Heart right ventricle (tissue), 16 donors: ENCODE measurements at places on chromosomes 11 and 22.

- DNase-seq: no peak
- no peaks in the 10 kb centered on the region for H3K36me3 ChIP-seq
- H3K27ac ChIP-seq: peak overlapping the region; percentile 61
Observed at GRCh38 chr11:9253086-9253485, 12.1 kb downstream of the DENND5A start.

GRCh38 chr11:2482204-2482603, 37.4 kb downstream of the KCNQ1 start:
- H3K4me3 ChIP-seq: no peak overlapping the region
- peaks cover 26% of the 10 kb centered on the region for H3K4me1 ChIP-seq
- no peak overlapping the region for H3K27ac ChIP-seq
- no peaks in the 10 kb centered on the region for H3K36me3 ChIP-seq
- no peaks in the 10 kb centered on the region for H3K27me3 ChIP-seq

GRCh38 chr11:853682-854448, 11.2 kb downstream of the TSPAN4 start:
- H3K27me3 ChIP-seq: no peaks in the 10 kb centered on the region
- DNase-seq: no peak
- H3K4me3 ChIP-seq: no peak overlapping the region
- H3K4me1 ChIP-seq: peaks cover 13% of the 10 kb centered on the region
- no peak overlapping the region for H3K27ac ChIP-seq

- no peak for DNase-seq
- H3K4me1 ChIP-seq: no peaks in the 10 kb centered on the region
- H3K36me3 ChIP-seq: no peaks in the 10 kb centered on the region
- no peaks in the 10 kb centered on the region for H3K27me3 ChIP-seq
Observed at GRCh38 chr11:109677231-109677630, 255.2 kb downstream of the C11orf87 start.

- no peak for DNase-seq
- peaks cover 4% of the 10 kb centered on the region for H3K36me3 ChIP-seq
- H3K4me3 ChIP-seq: no peak overlapping the region
- no peaks in the 10 kb centered on the region for H3K4me1 ChIP-seq
- H3K27ac ChIP-seq: no peak overlapping the region
Observed at GRCh38 chr11:46034041-46034440, 87.2 kb downstream of the PHF21A start.

GRCh38 chr11:33172996-33173395, 11.7 kb upstream of the CSTF3 start:
- no peaks in the 10 kb centered on the region for H3K27me3 ChIP-seq
- no peak overlapping the region for H3K4me3 ChIP-seq
- no peak for DNase-seq
- no peaks in the 10 kb centered on the region for H3K36me3 ChIP-seq
- H3K27ac ChIP-seq: no peak overlapping the region

GRCh38 chr11:83002053-83002452, 69.6 kb downstream of the RAB30 start:
- DNase-seq: no peak
- H3K4me1 ChIP-seq: peaks cover 47% of the 10 kb centered on the region
- H3K4me3 ChIP-seq: no peak overlapping the region
- H3K27ac ChIP-seq: no peak overlapping the region
- no peaks in the 10 kb centered on the region for H3K36me3 ChIP-seq

GRCh38 chr11:94700622-94701021, 67.5 kb upstream of the AMOTL1 start:
- no peak overlapping the region for H3K4me3 ChIP-seq
- DNase-seq: no peak
- no peaks in the 10 kb centered on the region for H3K4me1 ChIP-seq

DNA sequence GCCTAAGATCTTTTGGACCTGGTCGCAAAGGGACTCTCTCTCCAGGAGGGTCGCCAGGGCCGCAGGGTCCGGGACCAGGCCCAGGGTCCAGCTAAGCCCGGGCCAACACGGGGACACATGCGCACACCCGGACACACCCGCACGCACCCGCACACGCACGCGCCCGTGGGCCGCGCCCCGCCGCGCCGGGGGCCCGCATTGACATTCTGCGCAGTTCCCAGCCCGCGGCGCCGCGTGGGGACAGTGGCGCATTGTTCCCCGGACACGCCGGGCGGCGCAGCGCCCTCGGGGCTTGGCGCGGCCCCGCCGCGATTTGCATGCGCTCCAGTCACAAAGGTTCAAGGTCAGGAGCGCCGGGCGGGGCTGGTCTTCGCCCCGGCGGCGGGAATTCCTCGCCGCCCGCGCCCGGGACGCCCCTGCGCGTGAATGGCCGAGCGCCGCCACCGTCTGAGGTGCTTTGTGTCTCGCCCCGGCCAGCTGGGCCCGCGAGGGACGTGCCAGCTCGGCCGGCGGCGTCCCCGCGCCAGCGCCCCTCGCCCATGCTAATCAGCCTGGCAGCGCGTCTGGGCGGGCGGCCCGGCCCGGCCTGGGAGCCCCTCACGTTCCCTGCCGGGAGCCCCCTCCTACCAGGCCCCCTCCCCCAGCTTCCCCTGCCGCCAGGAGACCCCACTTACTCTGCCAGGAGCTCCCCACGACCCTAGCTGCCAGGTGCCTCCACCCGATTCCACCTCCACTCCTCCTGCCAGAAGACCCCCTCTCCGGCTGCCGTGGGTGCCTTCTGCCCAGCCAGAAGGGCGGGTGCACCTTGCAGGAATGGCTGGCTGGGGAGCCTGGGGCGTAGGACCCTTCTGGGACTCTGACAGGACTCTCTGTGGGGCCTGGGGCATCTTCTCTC, 50.5 kb upstream of the WNT7B start:
- H3K27me3 ChIP-seq: no peaks in the 10 kb centered on the region
- no peaks in the 10 kb centered on the region for H3K36me3 ChIP-seq
- peak overlapping the region; percentile 32 for H3K4me3 ChIP-seq
- H3K4me1 ChIP-seq: peaks cover 11% of the 10 kb centered on the region
- DNase-seq: no peak
- peak overlapping the region; percentile 86 for H3K27ac ChIP-seq

DNA sequence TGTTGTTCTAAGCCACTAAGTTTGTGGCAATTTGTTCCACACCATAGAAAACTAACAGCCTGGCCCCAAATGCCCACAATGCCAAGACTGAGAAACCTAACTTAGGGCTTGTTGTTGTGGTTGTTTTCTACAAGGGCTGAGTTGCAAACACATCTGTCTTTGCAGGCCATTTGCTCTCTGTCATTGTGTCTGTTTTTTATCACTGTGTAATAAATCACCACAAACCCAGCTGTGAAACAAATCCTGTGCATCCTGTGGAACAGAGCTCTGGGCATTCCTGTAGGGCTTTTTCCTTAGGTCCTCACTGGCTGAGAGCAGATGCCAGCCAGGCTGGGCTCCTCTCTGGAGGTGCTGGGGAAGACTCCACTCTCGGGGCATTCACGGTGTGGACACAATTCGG, 15.7 kb upstream of the SYT8 start:
- DNase-seq: no peak
- H3K4me1 ChIP-seq: no peaks in the 10 kb centered on the region
- H3K27ac ChIP-seq: no peak overlapping the region
- H3K36me3 ChIP-seq: no peaks in the 10 kb centered on the region
- no peaks in the 10 kb centered on the region for H3K27me3 ChIP-seq
- no peak overlapping the region for H3K4me3 ChIP-seq

DNA sequence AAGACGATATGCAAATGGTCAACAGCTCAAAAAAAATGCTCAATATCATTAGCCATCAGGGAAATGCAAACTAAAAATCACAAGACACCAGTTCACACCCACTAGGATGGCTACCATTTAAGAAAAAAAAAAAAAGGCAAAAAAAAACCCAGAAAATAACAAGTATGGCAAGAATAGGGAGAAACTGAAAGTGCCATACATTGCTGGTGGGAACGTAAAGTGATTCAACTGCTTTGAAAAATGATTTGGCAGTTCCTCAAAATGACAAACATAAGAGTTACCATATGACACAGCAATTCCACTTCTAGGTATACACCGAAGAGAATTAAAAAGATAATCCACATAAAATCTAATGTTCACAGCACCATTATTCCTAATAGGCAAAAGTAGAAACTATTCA, 47.5 kb downstream of the PICALM start:
- H3K4me1 ChIP-seq: no peaks in the 10 kb centered on the region
- peaks cover 100% of the 10 kb centered on the region for H3K36me3 ChIP-seq
- H3K27ac ChIP-seq: no peak overlapping the region
- no peaks in the 10 kb centered on the region for H3K27me3 ChIP-seq
- no peak for DNase-seq

DNA sequence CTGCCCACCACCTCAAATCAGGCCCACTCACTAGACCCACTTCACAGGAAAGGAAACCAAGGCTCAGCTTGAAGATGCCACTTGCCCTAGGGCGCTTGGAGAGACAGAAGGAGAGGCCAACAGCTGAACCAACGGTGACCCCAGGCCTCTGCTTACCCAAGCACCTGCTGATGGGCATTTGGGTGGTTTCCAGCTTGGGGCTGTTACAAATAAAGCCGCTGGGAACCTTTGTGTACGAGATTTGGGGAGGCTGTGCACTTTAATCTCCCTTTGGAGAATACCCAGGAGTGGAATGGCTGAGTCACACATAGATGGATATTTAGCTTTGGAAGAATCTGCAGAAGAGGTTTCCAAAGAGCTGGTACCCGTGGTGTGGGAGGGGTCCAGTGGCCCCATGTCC, 50.9 kb upstream of the LINC01488 start:
- no peaks in the 10 kb centered on the region for H3K4me1 ChIP-seq
- H3K27me3 ChIP-seq: no peaks in the 10 kb centered on the region
- no peak overlapping the region for H3K27ac ChIP-seq
- no peak overlapping the region for H3K4me3 ChIP-seq
- no peaks in the 10 kb centered on the region for H3K36me3 ChIP-seq

DNA sequence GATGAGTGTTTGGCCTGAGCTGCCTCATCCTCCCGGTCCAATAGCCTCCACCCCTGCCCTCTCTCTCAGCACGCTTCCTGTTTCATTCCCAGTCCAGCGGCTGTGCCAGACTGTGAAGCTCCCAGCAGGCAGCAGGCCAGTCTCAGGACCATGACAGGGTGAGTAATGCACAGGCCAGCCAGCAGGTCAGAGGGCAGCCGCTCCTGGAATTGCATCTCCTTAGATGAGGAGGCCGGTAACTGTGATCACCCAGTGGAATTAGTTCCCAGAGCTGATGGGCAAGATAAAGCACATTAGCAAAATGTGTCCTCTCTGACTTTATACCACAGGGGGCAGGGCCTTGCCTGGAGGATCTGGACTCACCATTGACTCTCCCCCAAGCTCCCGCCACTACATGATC, 251.2 kb downstream of the ETS1 start:
- H3K27me3 ChIP-seq: no peaks in the 10 kb centered on the region
- H3K4me3 ChIP-seq: no peak overlapping the region
- peaks cover 16% of the 10 kb centered on the region for H3K4me1 ChIP-seq
- no peaks in the 10 kb centered on the region for H3K36me3 ChIP-seq
- DNase-seq: peak; percentile 61

- no peak overlapping the region for H3K4me3 ChIP-seq
- DNase-seq: no peak
- peaks cover 5% of the 10 kb centered on the region for H3K27me3 ChIP-seq
Observed at GRCh38 chr22:44660051-44660830, 41.8 kb upstream of the PRR5 start.
